Esophagus muscularis mucosa (tissue), 4 donors: ENCODE measurements at places on chromosomes 7 and 10. TPM values are rescaled to one million over a fixed set of nuclear protein-coding genes. Genes with fewer than 3 reads are reported as not detected.

Gene PNLIPRP3
- total RNA-seq, result not detected

Gene STEAP4
- 72.4 TPM for total RNA-seq

Gene ZNF138
- total RNA-seq, result 6.8 TPM

Gene NPFFR1
- total RNA-seq, result not detected

Gene RET
- 3.8 TPM for total RNA-seq

Gene TDRD1
- total RNA-seq, result 0.42 TPM

GRCh38 chr7:139341776-139342226, 664 bp downstream of the FMC1 start:
- H3K4me1 ChIP-seq, result peaks cover 17% of the 10 kb centered on the region
- peak overlapping the region; percentile 78 for H3K4me3 ChIP-seq
- no peak for DNase-seq
- no peaks in the 10 kb centered on the region for H3K27me3 ChIP-seq
- peaks cover 10% of the 10 kb centered on the region for H3K36me3 ChIP-seq
- H3K27ac ChIP-seq, result peak overlapping the region; percentile 97

DNA sequence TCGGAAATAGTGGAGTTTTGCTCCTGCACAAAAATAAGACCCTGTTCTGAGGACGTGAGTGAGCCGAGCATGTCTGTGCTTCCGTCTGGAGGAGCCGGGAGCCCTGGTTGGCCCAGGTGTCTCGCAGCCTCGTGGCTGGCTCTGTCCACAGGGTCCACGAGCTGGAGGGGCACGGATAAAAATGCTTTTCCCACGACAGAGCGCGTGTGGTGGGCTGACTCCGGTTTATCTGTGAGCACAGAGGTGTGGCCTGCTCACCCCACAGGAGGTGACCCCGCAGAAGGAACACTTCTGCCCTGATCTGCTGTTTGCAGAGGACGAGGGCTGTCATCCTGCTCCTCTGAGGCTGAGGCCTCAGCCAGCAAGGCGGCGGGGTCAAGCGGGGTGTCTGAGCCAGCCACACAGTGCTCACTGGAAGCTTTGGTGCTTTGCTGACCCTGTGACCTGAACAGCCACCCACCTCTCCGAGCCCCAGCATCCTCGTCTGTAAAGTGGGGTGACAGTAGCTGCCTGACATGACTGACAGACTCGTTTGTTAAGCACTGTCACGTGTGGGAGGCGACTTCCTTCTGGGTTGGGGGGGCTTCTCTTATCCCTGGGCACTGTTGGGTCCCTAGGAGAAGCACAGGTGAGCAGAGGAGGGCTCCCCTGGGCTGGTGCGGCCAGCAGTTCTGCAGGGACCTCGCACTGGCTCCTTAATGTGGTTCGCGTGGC, 162.5 kb downstream of the DNAJB6 start:
- H3K36me3 ChIP-seq, result no peaks in the 10 kb centered on the region
- H3K4me3 ChIP-seq, result no peak overlapping the region
- no peak for DNase-seq

DNA sequence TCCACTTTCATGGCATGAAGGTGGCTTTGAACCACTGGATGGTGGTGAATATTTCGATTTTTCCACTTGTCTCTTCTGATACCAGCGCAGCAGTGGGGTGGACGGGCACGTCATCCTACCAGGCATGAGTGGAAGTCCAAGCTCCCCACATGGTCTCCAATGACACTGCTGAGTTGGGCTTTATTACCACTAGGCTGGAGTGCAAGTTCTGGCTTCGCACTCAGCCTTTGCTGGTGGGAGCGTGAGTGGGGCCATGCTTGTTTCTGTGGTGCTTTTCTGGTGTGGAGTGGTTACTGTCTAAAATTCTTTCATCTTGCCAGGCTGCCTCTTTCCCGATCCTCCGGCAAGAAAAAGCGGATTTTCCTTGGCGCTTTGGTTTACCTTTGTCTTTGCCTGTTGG, 70.1 kb upstream of the SDK1 start:
- no peak overlapping the region for H3K27ac ChIP-seq
- peaks cover 4% of the 10 kb centered on the region for H3K27me3 ChIP-seq
- H3K36me3 ChIP-seq, result no peaks in the 10 kb centered on the region
- H3K4me1 ChIP-seq, result no peaks in the 10 kb centered on the region
- DNase-seq, result peak; percentile 60

GRCh38 chr10:17144757-17145156, 15.1 kb upstream of the CUBN start:
- H3K36me3 ChIP-seq, result no peaks in the 10 kb centered on the region
- H3K27ac ChIP-seq, result no peak overlapping the region
- H3K4me1 ChIP-seq, result no peaks in the 10 kb centered on the region
- no peaks in the 10 kb centered on the region for H3K27me3 ChIP-seq

DNA sequence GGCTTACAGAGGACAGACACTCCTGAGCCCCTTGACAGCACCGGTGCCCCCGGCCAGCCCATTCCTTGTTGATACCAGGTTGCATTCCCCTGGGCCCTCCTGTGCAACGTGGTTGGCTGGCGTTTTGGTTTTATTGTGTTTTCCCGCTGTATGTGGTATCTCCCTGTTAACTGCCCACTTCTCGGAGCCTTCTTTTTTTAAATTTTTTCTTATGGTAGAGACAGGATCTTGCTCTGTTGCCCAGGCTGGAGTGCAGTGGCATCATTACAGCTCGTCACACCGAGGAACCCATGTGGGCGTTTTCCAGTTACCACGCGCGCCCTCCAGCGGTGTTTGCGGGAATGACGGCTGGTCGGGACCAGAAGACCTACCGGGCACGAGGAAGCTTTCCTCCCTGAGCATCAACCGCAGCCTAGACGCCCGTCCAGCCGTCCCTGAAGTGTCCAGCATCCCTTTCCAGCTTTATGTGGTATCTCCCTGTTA, 16.9 kb upstream of the ZFAND2A start:
- no peaks in the 10 kb centered on the region for H3K36me3 ChIP-seq
- H3K4me1 ChIP-seq, result peaks cover 15% of the 10 kb centered on the region
- no peak overlapping the region for H3K27ac ChIP-seq
- no peak for DNase-seq
- H3K27me3 ChIP-seq, result peaks cover 21% of the 10 kb centered on the region

GRCh38 chr10:92222603-92223262, 68.1 kb downstream of the CPEB3 start:
- H3K4me1 ChIP-seq, result peaks cover 19% of the 10 kb centered on the region
- no peaks in the 10 kb centered on the region for H3K36me3 ChIP-seq
- H3K27me3 ChIP-seq, result no peaks in the 10 kb centered on the region

DNA sequence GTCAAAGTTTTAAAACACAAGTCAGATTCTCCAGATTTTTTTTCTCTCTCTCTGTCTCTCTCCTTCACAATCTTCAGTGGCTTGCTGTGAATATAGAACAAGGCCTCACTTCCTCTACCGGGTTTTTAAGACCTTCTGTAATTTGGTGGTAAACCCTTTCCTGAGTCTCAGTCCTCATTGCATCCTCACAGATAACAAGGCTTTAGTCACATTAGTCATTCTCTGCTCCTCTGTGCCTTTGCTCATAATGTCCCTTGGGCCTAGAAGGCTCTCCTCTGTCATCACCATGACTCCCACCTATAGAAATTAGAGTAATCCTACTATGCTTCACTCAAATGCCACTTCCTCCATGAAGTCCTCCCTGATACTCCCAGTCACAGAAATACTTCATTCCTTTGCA, 172.7 kb upstream of the HPS1 start:
- H3K4me1 ChIP-seq, result no peaks in the 10 kb centered on the region
- no peak for DNase-seq
- no peak overlapping the region for H3K27ac ChIP-seq
- no peaks in the 10 kb centered on the region for H3K27me3 ChIP-seq
- no peak overlapping the region for H3K4me3 ChIP-seq
- H3K36me3 ChIP-seq, result no peaks in the 10 kb centered on the region

DNA sequence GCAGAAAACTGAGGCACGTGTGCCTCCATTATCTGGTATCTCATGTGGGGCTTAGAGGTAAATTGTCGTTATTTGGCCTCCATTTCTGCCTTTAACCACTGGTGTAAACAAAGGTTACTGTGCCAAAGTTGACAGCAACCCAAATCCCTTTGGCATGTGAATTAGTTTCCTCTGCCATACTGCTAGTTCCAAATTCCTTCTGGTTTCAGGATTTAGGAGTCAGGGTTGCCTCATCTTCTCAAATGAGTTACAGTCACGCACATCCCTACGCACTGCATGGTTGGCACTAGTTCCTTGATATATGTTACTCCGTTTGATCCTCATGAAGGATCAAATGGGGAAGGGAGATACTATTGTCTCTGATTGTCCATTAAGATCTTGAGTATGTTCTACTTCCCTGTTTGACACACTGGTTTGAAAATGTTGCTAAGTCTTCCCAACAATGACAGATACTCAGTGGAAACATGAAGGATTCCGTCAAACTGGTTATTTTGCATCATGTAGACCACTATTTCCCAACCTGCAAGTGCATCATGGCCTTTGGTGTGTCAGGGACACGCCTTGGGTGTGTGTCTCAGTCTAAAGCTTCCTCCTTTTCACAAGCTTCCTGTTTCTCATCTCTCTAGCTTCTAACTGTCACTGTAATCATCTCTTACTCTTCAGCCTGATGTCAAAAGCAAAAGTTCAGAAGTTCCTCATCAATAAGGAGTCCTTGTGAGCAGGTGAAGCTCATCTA, at the start of gene LIPN:
Gene LIPN, plus strand, starts transcription at position 655 of the 736 bp plus-strand sequence. CDS start 1,386 bp downstream, outside the sequence.
- no peaks in the 10 kb centered on the region for H3K27me3 ChIP-seq
- no peak within 1 kb of the TSS for H3K27ac ChIP-seq
- no peaks in the 10 kb centered on the region for H3K36me3 ChIP-seq
- H3K4me1 ChIP-seq, result no peaks in the 10 kb centered on the region
- no peak for DNase-seq
- no peak within 1 kb of the TSS for H3K4me3 ChIP-seq

DNA sequence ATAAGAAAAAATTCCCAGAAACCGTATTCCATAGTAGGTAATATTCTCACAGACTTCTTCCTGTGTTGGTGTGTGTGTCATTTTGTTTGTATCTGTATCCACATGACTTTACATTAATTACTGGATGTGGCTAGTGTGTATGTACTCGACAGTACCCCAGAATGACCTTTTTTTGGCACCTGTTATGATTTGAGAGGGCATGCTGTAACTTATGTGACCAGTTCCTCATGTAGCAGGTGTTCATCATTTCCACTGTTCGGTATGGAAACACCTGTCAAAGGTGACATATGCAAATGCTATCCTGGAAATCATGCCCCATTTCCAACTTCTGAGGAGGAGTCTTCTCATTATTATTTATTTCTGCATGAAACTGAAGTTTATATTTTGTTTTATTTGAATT, 89.3 kb downstream of the ZMYND11 start:
- H3K27me3 ChIP-seq, result no peaks in the 10 kb centered on the region
- DNase-seq, result no peak
- peaks cover 11% of the 10 kb centered on the region for H3K4me1 ChIP-seq
- no peak overlapping the region for H3K27ac ChIP-seq
- H3K4me3 ChIP-seq, result no peak overlapping the region
- no peaks in the 10 kb centered on the region for H3K36me3 ChIP-seq

- DNase-seq, result no peak
- peak overlapping the region; percentile 97 for H3K27ac ChIP-seq
- H3K27me3 ChIP-seq, result no peaks in the 10 kb centered on the region
- H3K36me3 ChIP-seq, result no peaks in the 10 kb centered on the region
Measured at GRCh38 chr10:23094786-23095403, 484 bp upstream of the MSRB2 start.

- H3K4me1 ChIP-seq, result no peaks in the 10 kb centered on the region
- no peaks in the 10 kb centered on the region for H3K27me3 ChIP-seq
- no peak overlapping the region for H3K27ac ChIP-seq
- H3K4me3 ChIP-seq, result no peak overlapping the region
Measured at GRCh38 chr7:158068853-158069252, 518.8 kb downstream of the PTPRN2 start.

DNA sequence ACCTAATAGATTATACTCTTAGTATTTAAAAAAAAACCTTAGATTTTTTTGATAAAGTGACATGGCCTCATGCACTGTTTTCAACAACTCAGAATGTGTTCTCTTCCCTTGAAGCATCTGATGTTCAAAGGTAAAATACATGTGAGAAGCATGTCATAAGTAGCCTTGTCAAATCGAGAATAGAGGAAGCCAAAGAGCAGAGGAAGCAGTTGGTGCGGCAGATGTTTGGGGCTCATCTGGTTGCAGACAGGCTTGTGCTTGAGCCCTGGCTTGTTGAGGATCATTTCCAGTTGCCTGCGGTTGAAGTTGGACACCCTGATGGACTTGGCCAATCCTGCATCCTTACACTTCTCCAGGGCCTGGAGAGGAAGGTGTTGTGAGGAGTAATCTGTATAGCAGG, 59.2 kb downstream of the AKR1E2 start:
- H3K4me1 ChIP-seq, result no peaks in the 10 kb centered on the region
- no peaks in the 10 kb centered on the region for H3K27me3 ChIP-seq
- H3K27ac ChIP-seq, result no peak overlapping the region
- no peak overlapping the region for H3K4me3 ChIP-seq
- DNase-seq, result peak; percentile 72

- DNase-seq, result no peak
- H3K4me1 ChIP-seq, result peaks cover 8% of the 10 kb centered on the region
- H3K4me3 ChIP-seq, result no peak overlapping the region
Measured at GRCh38 chr7:50466815-50467585, 16.9 kb upstream of the FIGNL1 start.

DNA sequence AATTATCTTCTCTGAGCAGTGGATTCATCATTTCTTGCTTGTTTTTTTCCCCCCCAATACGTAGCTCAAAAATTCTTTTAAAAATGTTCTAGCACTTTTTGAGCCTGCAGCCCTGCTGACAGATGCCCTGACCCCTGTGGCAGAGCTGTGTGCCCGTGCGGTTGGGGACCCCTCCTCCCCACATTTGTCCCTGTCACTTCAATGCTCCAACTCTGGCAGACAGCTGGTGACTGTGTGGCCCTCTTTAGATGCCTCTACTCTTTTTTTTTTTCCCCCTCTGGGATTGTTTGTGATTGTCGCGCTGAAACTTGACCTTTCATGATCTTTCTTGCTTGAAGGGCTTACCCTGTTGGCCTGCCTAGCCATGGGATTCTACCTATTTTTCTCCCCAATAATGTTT, 214.1 kb downstream of the TMEM178B start:
- H3K4me1 ChIP-seq, result no peaks in the 10 kb centered on the region
- H3K27ac ChIP-seq, result no peak overlapping the region
- H3K27me3 ChIP-seq, result no peaks in the 10 kb centered on the region
- H3K4me3 ChIP-seq, result no peak overlapping the region
- no peak for DNase-seq
- no peaks in the 10 kb centered on the region for H3K36me3 ChIP-seq

GRCh38 chr7:95054386-95054785, 147.0 kb downstream of the PPP1R9A start:
- no peaks in the 10 kb centered on the region for H3K4me1 ChIP-seq
- no peak for DNase-seq
- no peaks in the 10 kb centered on the region for H3K27me3 ChIP-seq
- no peak overlapping the region for H3K27ac ChIP-seq
- no peaks in the 10 kb centered on the region for H3K36me3 ChIP-seq

- H3K36me3 ChIP-seq, result peaks cover 93% of the 10 kb centered on the region
- H3K27ac ChIP-seq, result peak overlapping the region; percentile 69
- no peak for DNase-seq
- peaks cover 50% of the 10 kb centered on the region for H3K4me1 ChIP-seq
- H3K27me3 ChIP-seq, result no peaks in the 10 kb centered on the region
Measured at GRCh38 chr10:95346715-95347401, 56.1 kb upstream of the PDLIM1 start.

GRCh38 chr7:139562961-139563565, 39.6 kb downstream of the CLEC2L start:
- DNase-seq, result no peak
- H3K36me3 ChIP-seq, result peaks cover 21% of the 10 kb centered on the region
- no peaks in the 10 kb centered on the region for H3K4me1 ChIP-seq
- H3K27me3 ChIP-seq, result no peaks in the 10 kb centered on the region
